ENCODE measurements at places on chromosomes 4 and X.

DNA sequence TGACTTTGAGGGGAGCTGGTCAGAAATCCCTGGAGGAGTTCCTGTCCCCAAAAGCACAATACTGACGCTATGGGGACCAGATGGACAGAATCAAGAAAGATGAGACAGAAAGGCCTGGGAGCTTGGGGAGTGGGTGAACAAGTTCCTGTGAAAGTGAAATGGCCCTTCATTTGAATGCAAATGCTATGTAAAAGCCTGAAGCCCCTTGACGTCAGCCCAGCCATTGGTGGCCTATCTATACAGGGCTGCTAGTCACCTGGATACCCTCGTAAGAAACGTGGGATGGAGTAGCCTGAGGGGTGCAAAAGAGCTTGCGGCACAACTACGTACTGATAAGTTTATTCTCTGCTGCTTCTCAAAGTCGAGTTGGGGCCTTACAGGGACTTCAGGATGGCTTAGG lies at the start of gene CDX4:
TSS of gene CDX4 (plus strand) at position 223 of the 400 bp plus-strand sequence. CDS start 201 bp downstream, outside the sequence.
- no peak for DNase-seq

DNA sequence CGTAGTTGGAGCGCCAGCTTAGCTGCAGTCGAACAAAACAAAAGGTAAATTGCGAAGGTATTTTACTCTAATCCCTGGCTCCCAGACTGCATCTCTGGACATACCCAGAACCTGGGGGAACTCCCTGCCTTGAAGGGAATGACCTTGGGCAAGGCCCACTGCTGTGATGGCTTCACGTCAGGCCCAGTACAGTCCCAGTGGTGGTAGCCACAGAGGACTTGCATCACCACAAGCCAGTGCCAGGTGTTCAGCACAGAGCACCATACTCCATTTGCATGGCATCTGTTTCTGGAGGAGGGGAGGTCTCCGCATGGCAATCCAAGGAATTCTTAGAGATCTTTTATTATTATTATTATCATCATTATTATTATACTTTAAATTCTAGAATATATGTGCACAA lies 5.6 kb downstream of the ETDA start:
- DNase-seq, result no peak

DNA sequence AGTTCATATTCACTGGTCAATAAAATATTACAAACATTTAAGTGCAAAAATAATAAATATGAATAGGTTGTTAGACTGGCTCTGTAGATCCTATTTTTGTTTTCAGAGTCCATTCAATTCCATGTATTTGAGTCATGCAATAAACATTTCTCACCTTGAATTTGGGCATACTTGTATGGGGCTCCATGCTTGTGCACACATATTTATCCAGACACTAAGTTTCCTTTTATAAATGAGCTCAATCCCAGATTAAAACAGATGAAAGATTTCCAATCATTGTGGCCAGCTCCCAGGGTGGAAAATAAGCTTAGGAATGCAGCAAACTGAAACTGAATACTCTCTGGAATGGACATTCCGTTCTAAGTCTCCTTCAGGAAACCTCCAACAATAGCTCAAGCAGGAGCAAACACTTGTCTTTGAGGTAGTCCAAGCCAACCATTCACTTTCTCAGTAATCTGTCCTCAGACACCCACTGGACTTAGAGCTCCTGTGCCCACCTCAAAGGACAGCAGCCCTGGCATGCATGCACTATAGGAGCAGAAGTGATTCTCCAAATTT lies 16.4 kb downstream of the DMD start:
- DNase-seq, result no peak

DNA sequence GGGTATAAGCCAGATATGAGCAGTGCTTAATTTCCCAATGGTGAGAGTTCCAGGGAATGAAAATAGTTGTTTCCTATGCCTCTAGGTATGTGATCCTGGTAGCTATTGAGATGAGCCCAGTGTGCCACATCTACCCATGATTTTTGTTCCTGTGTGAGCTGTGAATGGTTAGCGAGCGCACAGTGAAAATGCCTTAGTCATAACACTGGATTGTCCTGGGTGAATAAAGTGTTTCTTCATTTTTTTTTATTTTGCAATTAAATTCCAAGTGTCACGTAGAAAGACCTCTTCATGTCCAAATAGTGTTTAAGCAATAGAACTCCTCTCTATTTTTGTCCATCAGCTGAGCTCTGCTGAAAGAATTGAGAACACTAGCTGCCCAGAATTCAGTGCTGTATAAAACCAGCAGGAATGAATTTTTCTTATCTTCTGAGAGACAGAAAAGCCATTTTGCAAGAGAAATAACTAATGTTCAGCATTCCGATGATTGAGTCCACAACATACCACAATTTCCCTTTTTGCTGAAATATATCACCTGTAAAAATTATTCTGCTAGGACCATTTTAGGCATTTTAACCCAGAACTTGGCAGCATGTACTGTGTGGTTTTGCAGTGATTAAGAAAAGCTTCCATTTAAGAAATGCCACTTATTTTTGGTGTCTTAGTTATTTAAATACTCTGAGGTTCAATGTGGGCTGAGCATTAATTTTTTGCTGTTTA lies 5.6 kb downstream of the MAOA start:
- no peak for DNase-seq

DNA sequence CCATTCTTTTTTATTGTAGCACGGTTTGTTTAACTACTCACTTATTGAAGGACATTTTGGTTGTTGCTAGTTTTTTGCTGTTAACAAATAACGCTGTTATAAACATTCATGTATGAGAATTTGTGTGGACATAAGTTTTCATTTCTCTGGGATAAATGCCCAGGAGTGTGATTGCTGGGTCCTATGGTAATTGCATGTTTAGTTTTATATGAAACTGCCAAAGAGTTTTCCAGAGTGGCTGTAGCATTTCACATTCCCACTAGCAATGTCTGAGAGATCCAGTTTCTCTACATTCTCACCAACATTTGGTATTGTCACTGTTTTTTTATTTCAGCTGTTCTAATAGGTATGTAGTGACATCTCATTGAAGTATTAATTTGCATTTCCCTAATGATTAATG lies 66.8 kb downstream of the PLAC1 start:
- no peak for DNase-seq

All from hepatic stellate cell (primary cell).